ENCODE measurements at places on chromosomes 1 and 21.

GRCh38 chr1:16340673-16341072 is 11.6 kb downstream of the FBXO42 start:
- DNase-seq: no peak

DNA sequence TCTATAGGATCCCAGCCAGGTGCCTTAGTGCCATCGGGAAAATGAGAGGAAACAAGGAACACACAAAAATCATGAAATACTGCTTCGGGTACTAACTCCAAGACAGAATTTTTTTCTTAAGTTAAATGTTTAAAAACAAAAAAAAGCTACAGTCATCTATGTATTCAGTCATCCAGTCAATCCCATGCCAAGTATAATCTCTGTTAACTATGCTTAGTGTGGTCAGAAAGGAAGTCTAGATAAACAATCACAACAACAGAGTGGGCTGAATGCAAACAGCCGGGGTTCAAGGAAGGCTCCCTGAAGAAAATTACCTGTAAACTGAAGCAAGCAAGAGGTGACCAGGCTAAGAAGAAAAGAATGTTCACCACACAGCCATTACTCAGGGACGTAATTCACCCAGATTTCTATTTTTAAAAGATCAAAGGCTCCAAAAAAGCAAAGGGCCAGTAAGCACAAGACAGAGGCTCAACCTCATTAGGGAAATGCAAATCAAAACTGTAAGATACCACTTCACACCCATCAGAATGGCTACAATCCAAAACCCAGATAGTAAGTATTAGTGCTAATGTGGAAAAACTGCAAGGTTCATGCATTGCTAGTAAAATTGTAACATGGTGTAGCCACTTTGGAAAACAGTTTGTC is 53.0 kb downstream of the RERE start:
- DNase-seq: no peak

DNA sequence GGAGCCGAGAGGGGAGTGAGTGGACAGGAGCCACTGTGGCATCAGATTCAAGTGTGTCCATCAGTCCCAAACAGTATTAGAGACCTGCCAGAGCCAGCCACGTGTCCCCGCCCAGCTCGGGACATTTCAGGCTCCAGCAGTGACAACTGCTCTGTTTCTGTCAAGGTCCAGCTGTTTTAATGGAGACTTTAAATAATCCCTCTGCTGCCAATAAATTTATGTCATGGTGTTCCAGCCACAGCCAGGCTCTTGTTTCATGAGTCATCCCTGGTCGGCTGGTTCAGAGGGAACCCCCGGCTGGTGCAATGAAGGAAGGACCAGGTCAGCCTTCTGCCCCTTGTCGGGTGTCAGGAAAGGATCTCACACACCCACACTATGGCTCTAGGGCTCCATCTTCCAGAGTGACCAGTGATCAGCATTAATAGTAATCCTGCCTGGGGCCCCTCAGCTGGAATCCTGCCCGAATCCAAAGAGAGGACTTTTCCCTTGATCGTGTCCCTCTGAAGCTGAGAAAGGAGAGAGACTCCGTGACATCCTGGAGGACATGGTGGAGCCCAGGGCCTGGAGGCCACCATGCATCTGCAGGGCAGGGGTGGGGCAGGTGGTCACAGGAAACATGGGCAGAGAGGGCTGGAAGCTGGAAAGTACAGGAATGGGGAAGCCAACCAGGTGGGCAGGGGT is 197.3 kb downstream of the MATN1 start:
- DNase-seq: no peak

DNA sequence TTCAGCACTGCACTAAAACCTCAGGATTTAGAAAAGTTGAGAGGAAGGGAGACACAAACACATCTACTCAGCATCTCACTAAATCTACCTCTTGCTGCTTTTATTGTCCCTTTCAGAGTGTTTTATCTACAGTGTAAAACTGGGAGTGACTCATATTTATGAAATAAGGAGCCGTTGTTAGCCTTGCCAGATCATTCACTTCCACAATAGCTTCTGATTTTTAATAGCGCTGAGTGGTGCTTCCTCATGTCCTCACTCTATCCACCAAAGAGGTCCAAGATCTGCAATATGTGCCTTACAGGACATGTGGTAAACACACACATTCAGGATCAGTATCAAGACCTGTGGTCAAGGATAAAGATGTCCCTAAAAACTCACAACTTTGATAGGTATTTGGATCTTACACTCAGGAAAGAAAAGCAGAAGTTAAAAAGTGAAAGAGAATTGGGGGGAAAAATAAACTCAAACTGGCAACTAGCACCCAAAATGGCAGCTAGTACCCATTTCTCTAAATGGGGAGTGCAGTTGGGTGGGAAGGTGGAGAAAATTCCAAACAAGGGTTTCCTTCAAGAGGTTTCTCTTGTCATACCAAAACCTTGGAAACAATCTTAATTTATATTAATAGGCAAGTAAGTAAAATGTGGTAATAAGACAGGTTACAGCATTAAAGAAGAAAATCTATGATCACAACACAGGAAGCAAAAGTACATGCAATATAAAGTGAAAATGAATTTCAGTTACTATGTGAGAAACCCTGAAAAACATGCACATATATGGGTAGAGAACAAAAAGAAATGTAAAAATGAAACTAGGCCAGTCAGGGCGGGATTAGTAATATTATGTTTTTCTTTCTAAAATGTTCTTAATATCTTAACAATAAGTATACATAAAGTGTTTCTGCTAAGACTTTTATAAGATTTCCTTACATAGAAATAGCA is 15.9 kb downstream of the DUSP10 start:
- DNase-seq: no peak

DNA sequence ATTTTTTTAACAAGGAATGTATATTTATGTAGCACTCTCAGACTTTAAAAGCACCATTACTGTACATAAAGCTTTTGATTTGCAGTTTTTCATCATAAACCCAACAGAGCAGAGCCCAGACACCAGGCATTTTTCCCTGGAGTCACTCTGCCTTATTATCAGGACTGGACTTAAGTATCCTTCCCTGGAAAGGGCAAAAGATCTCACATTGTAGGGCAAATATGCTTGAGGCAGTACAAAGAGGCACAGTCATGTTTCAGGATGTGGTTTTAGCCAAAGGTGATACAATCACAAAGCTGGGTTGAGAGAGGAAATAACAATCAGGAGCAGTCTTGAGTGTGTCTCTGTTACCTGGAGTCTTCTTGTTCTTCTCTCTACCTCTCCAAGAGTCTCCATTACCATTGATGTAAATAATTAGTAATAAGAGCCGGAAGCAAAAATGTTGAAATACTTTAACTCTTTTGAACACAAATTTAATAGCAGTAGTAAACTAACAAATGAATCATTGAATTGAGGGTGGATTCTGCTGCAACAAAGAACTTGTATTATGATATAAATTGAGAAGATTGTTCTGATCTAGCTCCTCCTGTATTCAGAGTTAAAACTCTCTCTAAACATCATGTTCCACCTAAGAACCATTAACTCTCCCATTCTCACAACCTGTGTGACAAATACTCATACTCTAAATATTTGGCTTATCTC is 160.5 kb downstream of the LTN1 start:
- no peak for DNase-seq

GRCh38 chr1:53617382-53617781 is 121.6 kb downstream of the GLIS1 start:
- no peak for DNase-seq

GRCh38 chr1:77170687-77171086 is 48.5 kb downstream of the PIGK start:
- DNase-seq: no peak

DNA sequence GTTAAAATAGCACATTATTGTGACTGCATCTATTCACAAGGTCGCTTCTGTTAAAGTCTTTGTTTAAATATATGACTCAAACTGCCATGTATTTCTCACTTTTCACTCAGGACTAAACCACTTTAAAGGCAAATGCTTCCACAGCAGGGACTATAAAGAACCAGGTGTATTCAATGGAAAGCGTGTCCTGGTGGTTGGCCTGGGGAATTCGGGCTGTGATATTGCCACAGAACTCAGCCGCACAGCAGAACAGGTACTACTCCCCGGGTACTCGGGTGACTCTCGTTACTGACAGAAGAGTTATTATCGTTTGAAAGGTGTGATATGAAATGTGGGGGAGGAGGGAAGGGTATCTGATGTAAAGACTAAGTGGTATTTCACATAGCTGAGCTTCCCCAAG is 17.3 kb downstream of the FMO3 start:
- no peak for DNase-seq

- DNase-seq: no peak
Measured at GRCh38 chr21:44057960-44058651, 46.0 kb downstream of the TRAPPC10 start.

DNA sequence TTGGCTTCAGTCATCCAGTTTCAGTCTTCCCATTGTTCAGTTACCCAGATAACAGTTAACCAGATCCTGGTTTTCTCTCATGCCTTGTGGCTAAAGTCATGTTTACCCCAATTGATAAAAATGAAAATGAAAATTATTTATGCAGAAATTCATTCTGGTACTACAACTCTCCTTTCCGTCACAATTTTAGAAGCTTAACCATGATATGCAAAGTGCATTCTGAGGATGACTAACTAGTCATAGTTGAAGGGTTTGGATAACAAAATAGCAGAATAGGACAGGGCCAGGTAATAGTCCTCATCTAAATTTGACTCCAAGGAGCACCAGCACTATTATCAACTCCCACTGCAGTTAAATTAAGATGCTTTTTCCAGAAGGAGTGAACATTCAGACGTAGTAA is 94.7 kb downstream of the NTMT2 start:
- no peak for DNase-seq

DNA sequence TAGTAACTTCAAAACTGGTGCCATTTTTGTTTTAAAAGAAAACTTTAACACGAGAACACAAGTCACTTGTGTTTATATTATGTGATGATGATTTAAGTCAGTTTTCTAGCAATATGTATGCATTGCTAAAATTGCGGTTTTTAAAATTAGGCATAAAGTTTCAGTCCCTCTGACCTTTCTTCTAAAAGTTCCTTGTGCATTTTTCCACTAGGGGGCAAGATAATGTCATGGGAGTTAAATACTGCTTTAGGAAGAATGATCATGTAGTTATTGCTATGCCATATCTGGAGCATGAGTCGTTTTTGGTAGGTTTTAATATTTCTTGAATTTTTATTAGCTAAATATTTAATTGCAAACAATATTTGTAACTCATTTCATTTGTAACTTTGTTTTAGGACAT is 10.7 kb downstream of the CDC7 start:
- DNase-seq: no peak

- no peak for DNase-seq
Measured at GRCh38 chr1:67850611-67851075, 17.4 kb upstream of the GNG12 start.

DNA sequence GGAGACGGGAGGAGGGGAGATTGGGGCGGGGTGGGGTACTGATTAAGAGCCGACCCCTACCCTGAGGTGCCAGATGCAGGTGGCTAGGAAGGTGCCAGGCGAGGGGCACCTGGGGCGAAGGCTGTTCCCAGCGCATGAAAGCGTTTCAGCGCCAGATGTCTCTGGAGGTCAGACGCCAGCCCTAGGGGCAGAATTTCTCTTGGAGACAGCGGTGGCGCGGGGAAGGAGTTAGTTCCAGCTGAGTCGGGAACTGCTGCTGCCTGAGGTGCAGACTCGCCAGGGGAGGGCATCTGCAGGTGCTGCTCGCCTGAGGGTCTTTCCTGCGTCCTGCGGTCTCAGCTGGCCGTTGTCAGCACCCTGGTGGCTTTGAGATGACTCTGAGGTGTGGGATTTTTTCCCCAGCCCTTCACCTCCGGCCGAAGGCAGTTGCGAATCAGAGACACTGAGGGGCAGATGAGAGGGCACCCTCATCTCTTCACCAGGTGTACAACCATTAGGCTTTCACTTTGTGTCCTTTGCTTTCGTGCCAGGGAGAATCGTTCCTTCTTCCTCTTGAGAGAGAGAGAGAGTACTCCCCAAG is 539 bp downstream of the CGN start:
- no peak for DNase-seq
